Mammary epithelial cell (primary cell): ENCODE measurements at places on chromosomes 5 and 9. TPM values are rescaled to one million over a fixed set of nuclear protein-coding genes. Genes with fewer than 3 reads are reported as not detected.
A peak's percentile ranks its signal among the peaks of the same experiment; 100 is the strongest.

- no peak for DNase-seq
Observed at GRCh38 chr5:129077433-129078075, 17.0 kb upstream of the ISOC1 start.

GRCh38 chr5:169545762-169546161, 37.8 kb upstream of the SPDL1 start:
- peak; percentile 76 for DNase-seq

The PCDHB10 gene
- 1.0 TPM for total RNA-seq

GRCh38 chr5:156920861-156921431, 42.1 kb downstream of the TIMD4 start:
- DNase-seq: no peak

- DNase-seq: no peak
Observed at GRCh38 chr9:18857769-18858168, 175.2 kb downstream of the SAXO1 start.

The WWC1 gene
- 17.8 TPM for total RNA-seq

DNA sequence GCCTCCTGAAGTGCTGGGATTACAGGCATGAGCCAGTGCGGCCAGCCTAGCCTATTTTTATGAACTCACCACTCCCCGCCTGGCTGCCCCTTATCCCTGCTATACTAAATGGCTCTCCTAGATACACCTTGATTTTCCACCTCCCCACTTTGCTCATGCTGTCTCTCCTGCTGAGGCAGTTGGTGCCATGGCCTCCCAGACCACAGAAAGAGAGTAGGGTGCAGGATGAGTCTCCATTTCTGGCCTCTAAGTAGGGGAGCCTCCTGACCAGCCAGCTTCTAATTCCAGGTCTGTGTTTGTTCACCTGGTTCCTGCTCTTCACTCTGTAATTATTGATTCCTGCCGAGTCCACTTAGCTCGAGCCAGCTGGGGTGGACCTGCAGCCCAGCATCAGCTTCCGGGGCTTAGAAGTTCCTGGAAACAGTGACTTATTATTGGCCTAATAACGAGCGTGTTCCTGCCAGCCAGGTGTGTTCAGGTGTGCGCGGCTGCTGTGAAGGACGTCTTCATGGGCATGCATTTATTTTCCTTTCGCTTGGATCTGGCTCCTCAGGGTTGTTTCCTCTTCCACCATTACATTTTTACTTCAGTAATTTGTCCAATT, 34.0 kb downstream of the ZNF618 start:
- no peak for DNase-seq

DNA sequence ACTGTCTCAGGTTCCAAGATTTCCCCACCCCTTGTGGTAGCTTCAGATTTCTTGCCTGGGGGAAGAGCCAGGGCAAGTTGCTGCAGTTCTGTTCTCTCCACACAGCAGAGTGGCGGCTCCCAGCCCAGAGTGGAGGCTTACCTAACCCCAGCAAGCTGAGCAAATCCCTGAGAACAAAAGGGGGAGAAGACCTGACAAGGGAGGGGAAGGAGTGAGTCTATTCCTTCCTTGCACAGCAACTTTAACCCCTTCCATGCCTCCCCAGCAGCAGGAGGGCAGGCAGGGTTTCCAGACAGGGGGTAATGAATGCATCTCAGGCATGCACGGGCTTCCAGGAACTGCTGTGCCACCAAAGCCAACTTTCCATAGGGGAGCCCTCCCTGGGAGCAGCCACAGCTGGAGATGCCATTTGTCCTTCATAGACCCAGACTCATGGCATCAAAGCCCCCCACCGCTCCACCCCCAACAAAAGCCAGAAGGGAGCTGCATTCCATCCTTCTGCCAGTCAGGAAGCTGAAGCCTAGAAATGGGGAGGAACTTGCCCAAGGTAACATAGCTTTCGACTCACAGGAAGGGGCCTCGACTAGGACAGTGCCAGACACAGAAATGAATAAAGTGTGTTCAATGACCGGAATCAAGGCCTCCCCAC, 28.8 kb upstream of the FAT2 start:
- DNase-seq: peak; percentile 98

GRCh38 chr9:123470121-123470782, 114.3 kb downstream of the CRB2 start:
- no peak for DNase-seq

DNA sequence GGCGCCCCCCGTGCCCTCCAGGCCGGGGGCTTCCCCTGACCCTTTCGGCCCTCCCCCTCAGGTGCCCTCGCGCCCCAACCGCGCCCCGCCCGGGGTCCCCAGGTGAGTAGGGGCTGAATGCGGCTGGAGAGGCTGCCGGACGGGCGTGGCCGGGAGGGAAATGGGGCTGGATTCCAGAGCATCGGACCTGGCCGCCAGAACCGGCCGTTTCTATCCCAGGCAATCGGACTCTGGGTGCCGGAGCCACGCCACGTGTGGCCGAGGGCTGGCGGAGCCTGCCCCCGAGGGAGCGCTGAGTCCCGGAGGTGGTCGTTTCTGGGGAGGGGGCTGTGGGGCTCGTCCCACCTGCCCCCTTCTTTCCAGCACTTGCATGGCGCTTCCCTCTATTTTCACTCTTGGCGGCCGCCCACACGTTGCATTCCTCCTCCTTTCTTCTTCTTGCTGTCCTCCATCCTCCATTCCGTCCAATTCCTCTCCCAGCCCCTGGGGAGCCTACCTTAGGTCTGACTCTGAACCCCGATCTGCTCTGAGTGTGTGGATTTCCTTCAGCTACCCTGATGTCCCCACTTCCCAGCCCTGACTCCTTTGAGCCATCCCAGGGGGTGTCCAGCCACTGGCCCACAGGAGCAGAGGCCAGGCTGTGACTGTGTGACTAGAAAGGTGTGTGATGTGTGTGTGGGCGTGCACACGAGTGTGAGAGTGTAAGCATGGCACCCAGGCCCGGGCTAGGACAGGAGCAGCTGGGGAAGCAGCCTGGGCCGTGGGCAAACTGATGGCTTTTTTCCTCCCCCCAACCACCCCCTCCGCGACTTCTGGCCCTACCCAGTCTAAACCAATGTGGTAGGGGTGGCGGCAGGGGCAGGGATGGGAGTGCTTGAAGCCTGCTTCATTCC, 24.7 kb downstream of the GOLGA2 start:
- DNase-seq: no peak

GRCh38 chr5:139050432-139050831, 147.7 kb downstream of the SIL1 start:
- DNase-seq: no peak

DNA sequence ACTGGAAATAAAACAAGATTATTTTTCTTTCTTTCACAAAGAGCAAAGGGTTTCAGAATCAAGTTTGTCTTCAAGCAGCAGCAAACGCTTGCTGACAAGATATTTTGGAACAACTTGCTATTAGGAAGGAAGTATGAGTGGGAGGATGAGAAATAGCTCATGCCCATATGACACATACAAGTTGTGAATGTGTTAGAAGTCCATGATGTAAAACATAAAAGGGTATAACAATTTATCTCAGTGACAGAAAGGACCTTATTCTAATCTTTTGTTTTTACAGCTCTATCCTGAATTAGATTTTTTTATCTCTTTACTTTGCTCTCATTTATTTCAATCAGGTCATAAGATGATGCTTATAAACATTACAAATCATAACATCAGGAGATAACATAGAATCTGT, 516.6 kb upstream of the MEF2C start:
- peak; percentile 24 for DNase-seq

- no peak for DNase-seq
Observed at GRCh38 chr9:125497478-125497877, 209.5 kb downstream of the MAPKAP1 start.

GRCh38 chr9:33340186-33340585, 49.9 kb downstream of the NFX1 start:
- DNase-seq: no peak

GRCh38 chr5:60010328-60010727, 116.8 kb upstream of the PDE4D start:
- no peak for DNase-seq

The CDO1 gene
- 1.8 TPM for total RNA-seq

DNA sequence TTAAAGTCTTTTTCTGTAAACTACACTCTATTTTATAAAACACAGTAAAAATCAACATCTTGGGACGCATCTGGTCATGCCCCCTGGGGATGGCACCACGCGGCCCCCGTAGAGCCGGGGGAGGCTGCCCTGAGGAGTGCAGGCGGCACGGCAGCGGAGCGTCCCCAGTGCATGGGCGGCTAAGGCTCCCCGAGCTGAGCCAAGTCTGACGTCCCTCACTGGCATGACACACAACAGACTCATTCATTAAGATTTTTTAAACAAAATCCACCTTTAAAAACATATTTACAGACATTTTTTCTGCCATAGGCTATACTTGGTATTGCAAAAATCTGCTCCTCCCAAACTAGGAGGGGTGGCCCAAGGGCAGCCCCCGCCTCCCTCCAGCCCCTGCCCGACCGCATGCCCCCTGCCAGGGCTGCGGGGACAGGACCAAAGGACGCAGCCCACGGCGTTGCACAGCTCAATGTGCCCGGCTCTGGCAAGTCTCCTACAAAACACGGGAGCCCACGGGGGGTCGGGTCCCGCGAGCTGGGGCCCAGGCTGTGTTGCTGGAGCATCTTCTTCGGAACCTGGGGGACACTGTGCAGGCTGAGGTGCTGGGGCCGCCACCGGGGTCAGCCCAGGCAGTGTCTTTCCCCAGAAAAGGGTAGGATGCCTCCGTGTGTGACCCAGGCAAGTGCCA, 11.8 kb upstream of the SEC16A start:
- DNase-seq: no peak
